Activated naive CD4-positive, alpha-beta T cell (primary cell): ENCODE measurements at places on chromosomes 11 and 22.

DNA sequence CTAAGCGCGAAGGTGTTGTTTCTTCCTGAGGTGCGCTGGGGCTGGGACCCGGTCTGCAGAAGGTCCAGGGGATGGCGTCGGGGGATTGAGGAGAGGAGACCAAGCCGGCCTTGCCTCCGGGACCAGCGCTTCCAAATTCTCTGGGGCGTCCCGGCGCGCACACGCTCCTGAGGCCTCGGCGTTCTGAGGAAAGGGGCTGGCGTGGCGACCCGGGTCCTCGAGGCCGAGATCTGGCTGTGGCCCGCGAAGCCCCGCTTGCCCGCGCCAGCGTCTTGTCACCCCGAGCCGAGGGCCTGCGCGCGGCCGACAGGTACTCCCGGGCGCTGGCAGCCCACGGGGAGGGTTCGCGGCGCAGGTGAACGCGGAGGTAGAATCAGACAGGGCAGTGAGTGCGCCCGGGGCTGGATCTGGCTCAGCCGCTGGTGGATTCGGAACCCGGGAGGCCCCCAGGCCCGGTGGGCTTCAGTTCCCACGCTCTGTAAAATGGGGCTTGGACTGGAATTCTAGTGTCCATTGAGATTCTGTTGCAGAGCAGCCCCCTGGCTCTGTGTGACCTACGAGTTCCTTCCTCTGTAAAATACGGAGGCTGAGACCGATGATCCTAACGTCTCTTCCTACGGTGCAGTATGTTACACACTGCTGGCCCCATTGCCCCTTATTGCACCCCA is 14.7 kb downstream of the SSH3 start:
- no peak for DNase-seq

- no peak for DNase-seq
Measured at GRCh38 chr11:60910711-60911380, 3.1 kb upstream of the TMEM109 start.

- DNase-seq, result no peak
Measured at GRCh38 chr11:16773981-16774935, 35.8 kb downstream of the C11orf58 start.

DNA sequence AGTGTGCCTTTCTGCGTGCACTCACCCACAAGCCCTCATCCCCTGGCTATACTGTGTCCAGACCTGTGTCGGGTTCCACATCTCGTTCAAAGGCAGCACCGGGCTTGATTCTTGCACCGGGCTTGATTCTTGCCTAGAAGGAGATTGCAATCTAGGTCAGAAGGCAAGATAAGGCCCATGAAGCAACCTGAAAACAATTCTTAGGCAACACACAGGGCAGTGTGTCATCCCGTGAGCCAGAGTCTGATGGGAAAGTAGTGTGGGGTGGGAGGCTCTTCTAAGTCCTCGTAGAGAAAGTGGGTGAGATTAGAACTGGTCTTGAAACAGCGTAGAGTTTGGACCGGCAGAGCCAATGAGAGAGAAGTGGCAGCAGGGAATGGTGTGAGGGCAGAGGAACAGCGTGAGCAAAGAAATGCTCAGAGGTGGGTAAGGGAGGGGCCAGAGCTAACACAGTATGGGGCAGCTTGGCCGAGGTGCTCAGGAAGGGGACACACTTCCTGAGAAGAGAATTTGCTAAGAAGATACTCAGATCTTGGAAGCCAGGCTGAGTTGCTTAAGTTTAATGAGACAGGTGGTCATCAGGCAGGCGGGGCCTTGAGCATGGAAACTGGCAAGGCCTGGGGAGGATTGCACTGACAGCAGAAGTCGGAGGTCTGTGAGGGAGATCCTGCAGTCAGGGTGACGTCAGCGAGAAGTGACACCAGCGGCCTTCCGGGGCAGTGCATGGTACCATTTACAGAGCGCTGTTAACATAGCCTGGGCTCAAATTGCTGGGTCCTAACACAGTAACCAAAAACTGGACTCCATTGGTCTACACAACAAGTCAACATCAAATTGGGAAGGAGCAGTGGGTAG is 40.7 kb upstream of the DKK3 start:
- no peak for DNase-seq

- no peak for DNase-seq
Measured at GRCh38 chr11:128365044-128365443, 222.3 kb downstream of the ETS1 start.

DNA sequence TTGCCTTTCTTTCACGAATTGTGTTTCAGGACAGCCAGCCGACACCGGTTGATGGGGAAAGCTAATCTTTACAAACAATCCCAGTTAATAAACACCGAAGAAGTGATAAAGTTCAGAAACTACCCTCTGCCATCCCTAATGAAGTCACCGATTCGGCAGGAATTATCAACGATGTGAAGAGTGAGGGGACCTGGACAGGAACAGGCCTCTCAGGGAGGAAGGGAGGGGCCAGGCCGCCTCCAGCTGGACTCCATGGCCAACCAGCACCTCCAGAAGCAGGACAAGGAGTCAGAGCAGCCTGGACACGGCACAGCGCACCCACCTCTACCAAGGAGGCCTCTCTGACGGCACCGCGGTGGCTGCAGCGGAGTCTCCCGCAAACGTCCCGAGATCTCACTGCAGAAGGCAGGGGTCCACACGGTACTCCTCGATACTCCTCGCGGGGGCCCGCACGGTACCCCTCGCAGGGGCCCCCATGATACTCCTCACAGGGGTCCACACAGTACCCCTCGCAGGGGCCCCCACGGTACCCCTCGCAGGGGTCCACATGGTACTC is 3.9 kb downstream of the TOLLIP start:
- DNase-seq, result no peak

- DNase-seq, result no peak
Measured at GRCh38 chr11:59773083-59773440, 17.9 kb downstream of the STX3 start.

DNA sequence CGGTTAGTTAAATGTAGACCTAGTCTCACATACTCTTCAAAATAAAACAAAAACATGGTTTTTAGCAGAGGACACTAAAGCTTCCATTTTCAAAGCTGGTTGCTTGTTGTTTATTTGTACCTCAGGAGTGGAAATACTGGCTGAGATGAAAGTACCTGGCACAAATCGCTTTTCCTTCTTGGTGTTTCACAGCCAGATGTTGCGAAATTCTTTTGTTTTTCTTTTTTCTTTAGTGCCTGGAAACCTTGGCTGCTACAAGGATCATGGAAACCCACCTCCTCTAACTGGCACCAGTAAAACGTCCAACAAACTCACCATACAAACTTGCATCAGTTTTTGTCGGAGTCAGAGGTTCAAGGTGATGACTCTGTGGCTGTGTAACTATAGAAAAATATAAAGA is 48.3 kb downstream of the KREMEN1 start:
- DNase-seq, result no peak

DNA sequence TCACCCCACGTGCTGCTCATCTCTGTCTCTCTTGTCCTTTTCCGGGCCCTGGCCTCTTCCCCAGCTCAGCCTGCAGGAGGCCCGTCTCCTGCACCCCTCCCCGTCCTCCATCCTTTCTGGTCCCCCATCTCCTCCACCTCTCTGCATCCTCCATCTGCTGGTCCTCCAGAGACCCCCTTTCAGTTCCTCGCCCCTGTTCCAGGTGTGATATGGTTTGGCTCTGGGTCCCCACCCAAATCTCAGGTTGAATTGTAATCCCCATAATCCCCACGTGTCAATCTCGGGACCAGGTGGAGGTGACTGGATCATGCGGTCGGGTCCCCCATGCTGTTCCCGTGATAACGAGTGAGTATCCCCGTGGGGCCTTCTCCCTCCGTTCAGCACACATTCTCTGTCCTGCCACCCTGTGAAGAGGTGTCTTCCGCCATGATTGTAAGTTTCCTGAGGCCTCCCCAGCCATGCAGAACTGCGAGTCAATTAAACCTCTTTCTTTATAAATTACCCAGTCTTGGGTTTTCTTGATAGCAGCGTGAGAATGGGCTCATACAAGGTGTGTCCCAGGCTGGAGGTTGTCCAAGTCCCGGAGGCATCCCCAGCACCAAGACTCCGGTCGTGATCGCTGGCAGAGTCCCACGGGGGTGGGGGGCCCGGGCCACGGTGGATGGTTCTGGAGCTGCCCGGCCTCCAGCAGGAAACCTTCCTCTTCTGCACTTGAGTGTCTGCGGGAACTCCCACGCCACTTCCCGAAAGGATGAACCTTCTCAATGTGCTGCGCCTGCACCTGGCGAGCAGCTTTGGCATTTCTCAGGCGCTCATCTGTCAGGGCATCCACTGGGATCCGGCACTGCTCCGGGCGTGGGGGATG is 29.0 kb upstream of the TOLLIP start:
- DNase-seq, result no peak

GRCh38 chr22:42777126-42777525 is 56.5 kb upstream of the A4GALT start:
- DNase-seq, result no peak

DNA sequence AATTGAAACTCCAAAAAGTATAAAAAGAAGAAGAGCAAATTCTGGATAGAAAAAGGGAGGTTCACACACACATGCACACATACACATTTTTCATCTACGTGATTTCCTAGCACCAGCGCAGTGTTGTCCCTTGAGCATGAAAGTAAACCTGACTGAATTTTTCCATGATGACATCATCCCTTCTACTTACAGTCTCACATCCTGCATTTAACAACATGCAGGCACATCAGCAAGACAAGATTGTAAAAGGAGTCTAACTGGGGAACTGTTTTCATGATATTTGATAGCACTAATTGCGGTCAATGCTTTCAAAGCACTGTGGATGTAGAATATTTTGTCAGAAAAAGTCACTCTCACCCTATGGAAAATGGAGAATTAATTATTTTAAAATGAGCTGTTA is 36.6 kb downstream of the GAS2 start:
- DNase-seq, result no peak

GRCh38 chr11:72234514-72234830 is 9.5 kb downstream of the PHOX2A start:
- no peak for DNase-seq

- no peak for DNase-seq
Measured at GRCh38 chr11:2540992-2541680, 96.3 kb downstream of the KCNQ1 start.

- DNase-seq, result no peak
Measured at GRCh38 chr11:90874986-90875385, 652.1 kb upstream of the CHORDC1 start.

- no peak for DNase-seq
Measured at GRCh38 chr22:32660292-32660691, 141.2 kb upstream of the TIMP3 start.

- no peak for DNase-seq
Measured at GRCh38 chr22:33853200-33854097, 66.8 kb downstream of the LARGE1 start.

- DNase-seq, result no peak
Measured at GRCh38 chr22:34045311-34045710, 125.0 kb upstream of the LARGE1 start.

DNA sequence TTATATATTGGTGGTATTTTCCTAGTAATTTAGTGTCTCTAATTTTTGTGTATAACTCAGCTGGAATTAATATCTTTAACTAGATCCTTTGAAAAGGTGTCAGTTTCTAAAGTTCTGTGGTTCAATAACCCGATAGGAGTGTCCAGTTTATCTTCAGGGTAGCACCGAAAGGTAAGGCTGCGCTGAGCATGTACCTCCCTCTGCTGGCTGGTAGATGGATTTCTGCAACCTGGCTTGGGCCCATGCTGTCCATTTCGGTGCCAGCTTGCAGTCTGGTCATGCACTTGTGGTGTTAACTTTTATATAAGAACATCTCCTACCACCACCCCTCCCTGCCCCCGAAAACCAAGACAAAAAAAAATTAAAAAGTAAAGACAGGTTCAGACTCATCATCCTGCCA is 24.7 kb downstream of the EXT2 start:
- no peak for DNase-seq

- DNase-seq, result no peak
Measured at GRCh38 chr11:32008880-32009551, 81.9 kb upstream of the RCN1 start.

GRCh38 chr11:120334894-120335462 is 1.2 kb upstream of the ARHGEF12 start:
- peak; percentile 18 for DNase-seq

- no peak for DNase-seq
Measured at GRCh38 chr22:38427940-38428339, 27.1 kb downstream of the KCNJ4 start.

GRCh38 chr11:11215944-11216343 is 137.1 kb downstream of the CSNK2A3 start:
- DNase-seq, result no peak

GRCh38 chr22:49462795-49463194 is 364.9 kb downstream of the BRD1 start:
- DNase-seq, result no peak

GRCh38 chr11:123174196-123175183 is 20.6 kb downstream of the CLMP start:
- no peak for DNase-seq

DNA sequence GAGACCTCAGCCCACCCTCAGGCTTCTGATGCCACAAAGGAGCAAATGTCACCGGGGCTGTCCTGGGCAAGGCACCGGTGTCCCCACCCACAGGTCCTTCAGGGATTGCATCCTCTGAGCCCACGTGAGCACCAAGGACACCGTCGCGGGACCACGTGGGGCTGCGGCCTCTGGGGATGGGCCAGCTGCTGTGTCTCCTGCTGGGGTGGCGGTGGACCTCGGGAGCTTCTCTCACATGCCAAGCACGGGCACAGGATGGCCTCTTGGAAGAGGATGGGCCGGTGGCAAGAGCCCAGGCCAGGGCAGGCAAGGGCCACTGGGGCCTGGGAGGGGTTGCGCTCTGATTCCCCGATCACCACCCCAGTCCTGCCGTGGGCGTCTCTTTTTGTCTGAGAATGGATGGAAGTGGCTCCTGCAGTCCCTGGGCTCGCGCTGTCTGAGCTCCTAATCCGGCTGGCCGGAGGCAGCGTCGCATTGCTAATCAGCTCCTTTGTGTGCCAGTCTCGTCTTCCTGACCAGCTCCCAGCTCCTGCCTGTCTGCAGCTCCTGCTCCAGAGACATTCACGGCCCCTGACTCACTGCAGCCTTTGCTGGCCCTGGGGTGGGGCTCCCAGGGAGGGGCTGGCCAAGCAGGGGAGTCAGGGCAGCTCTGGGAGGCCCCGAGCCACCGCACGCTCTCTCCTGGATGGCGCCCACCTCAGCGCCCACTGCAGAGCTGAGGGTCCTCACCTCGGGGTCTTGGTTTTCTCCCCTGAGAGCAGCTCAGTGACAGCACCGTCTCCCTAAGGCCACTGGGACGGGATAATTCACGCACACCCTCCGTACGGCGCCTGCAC is 146.7 kb downstream of the CTTN start:
- no peak for DNase-seq
